Posterior vena cava (tissue), 2 donors: ENCODE measurements at places on chromosomes 7 and 10. TPM values are rescaled to one million over a fixed set of nuclear protein-coding genes. Genes with fewer than 3 reads are reported as not detected.

The VWDE gene
- 0.09 TPM for total RNA-seq

The COMMD3 gene
- total RNA-seq: 52.6 TPM

The SUN3 gene
- not detected for total RNA-seq

The MKX gene
- 27.0 TPM for total RNA-seq

The FRA10AC1 gene
- 15.1 TPM for total RNA-seq

The SLC13A4 gene
- not detected for total RNA-seq

The NME8 gene
- 0.19 TPM for total RNA-seq

The CHAT gene
- total RNA-seq: not detected

The COL17A1 gene
- 0.88 TPM for total RNA-seq

The OR6V1 gene
- total RNA-seq: not detected

The ZNF680 gene
- 22.3 TPM for total RNA-seq

The HOXA11 gene
- total RNA-seq: 1.1 TPM

The SOSTDC1 gene
- not detected for total RNA-seq

The C10orf53 gene
- not detected for total RNA-seq

The PAX4 gene
- total RNA-seq: not detected

The BAMBI gene
- 12.9 TPM for total RNA-seq

The ZNF117 gene
- 12.2 TPM for total RNA-seq

The LGI1 gene
- total RNA-seq: not detected

The PTN gene
- total RNA-seq: 4.8 TPM

The EPHA1 gene
- 0.24 TPM for total RNA-seq

The ANK3 gene
- 5.7 TPM for total RNA-seq

The CTTNBP2 gene
- 7.9 TPM for total RNA-seq

The LMBR1 gene
- total RNA-seq: 55.5 TPM
